Prostate gland (tissue), 2 donors: ENCODE measurements at places on chromosomes 7 and 10. TPM values are rescaled to one million over a fixed set of nuclear protein-coding genes. Genes with fewer than 3 reads are reported as not detected.

GRCh38 chr7:17369691-17370426, 71.4 kb downstream of the AHR start:
- peak; percentile 10 for DNase-seq

DNA sequence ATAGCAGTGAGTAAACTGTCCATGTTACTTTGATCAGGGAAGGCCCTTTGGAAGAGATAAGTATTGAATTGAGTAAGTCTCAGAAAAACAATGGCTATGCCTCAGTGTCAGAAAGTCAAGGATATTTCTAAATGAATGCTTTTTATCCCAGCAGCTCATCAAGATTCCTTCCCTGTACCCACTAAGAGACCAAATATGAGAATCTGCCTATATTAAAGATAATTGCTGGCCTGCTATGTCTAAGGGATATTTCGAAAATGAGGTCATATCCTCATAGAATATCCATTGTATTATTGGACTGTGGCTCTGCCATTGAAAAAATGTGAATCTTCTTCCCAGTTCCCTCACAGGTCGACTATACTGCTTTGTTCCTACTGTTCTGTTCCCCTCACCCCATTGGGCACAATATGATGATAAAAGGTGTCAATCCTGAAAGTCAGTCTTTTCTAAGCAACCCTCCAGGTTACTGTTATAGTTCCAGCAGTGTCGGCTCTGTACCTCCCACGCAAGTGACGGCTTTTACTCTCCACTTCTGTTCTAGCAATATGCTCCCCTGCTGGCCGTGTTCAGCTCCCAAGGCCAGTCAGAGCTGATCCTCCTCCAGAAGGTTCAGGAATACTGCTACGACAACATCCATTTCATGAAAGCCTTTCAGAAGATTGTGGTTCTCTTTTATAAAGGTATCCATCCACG, 51.7 kb downstream of the BZW2 start:
- DNase-seq: no peak

DNA sequence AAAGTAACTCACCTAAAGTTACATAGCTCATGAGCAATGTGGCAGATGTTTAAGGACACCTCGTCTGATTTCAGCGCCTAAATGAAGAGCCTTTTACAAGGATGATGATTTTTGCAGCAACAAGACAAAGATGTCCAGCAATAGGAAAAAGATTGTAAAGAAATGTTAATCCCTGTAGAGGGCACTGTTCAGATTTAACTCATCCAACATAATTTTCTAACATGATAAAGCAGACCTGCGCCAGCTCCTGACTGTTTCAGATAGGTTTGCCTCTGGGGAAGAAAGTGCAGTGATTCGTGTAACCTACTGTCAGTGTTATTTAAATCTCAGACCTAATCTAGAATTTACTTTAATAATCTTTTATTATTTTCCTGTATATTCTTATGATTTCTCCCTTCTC, 595.2 kb downstream of the AUTS2 start:
- DNase-seq: no peak

The MYO3A gene
- not detected for total RNA-seq

- DNase-seq: no peak
These were observed 37.2 kb downstream of the RBM33 start for GRCh38 chr7:155681663-155682062.

GRCh38 chr7:1458683-1459511, at the start of gene MICALL2:
Gene MICALL2 (minus strand): TSS chr7:1459470. CDS start chr7:1459326, 144 bp downstream.
- DNase-seq: peak; percentile 53

DNA sequence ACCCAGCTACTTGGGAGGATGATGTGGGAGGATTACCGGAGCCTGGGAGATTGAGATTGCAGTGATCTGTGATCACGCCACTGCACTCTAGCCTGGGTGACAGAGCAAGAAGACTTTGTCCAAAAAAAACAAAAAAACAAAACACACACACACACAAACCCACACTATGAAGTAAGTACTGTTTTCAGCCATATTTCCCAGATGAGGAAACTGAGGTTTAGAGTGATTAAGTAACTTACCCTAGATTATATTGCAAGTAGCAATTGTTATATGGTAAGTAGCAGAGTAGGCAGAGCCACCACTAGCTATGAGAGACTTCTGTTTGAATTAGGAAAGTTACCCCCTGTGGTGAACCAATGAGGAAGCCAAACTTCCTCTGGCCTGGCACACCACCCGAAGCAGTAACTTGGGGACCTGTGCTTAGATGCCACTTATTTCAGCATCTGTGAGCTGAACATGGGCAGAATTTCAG, 61.9 kb downstream of the MCU start:
- no peak for DNase-seq

DNA sequence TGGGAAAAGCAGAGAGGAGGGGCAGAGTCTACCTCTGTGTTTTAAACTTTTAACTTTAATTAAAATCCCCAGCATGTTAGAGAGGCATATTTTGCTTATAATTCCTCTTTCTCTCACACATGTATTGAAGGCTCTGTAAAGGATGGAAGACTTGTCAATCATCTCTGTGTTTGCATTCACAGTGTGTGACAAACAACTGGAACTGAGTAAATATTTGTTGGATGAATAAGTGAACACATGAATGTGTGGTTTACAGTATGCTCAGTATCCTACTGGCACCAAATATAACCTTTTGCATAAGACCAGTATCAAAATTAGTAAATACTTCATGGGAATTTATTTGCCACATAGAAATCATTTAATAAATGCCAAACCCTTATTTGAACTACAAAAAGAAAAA, 829.0 kb downstream of the GRID1 start:
- no peak for DNase-seq

GRCh38 chr10:89668386-89669071, 23.5 kb upstream of the PANK1 start:
- DNase-seq: no peak

The AQP1 gene
- 117 TPM for total RNA-seq

- DNase-seq: no peak
These were observed 97.8 kb downstream of the CHST15 start for GRCh38 chr10:123995461-123996131.

The BTBD16 gene
- total RNA-seq: not detected

DNA sequence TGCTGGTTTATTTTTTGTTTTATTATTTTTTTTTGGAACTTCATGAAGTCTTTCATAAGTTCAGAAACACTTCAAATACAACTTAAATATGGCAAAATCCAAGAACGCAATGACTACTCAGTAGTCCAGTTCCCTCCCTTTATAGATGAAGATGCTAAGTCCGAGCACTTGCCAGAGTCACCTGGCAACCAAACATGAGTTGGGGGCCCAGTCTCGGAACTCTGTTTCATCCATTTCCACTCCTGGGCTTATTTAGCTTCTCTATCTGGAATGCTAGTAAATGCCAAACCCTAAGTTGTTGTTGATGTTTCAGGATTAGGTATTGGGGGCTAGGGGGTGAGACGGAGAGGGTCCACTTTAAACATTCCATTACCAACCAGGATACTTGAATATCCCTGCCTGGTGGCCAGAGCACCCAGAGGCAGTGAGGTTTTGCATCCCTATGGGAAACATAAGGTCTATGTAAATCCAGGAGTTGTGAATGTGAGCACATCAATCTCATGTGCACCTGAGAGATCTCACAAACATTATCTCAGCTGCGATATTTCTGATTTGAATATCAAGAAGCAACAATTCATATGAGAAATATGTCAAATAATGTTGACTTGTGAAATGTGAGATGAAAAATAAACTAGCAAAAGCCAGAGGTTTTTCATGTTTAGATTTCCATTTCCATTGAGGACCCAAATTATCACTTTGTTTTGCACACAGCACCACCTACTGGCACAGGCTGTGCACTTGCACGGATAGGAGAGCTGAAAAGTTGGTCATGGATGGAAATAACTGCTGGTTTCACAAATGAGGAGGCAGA, 129.3 kb downstream of the PKD1L1 start:
- peak; percentile 54 for DNase-seq

The SYNPO2L gene
- 0.23 TPM for total RNA-seq

The TMEM184A gene
- 59.2 TPM for total RNA-seq

DNA sequence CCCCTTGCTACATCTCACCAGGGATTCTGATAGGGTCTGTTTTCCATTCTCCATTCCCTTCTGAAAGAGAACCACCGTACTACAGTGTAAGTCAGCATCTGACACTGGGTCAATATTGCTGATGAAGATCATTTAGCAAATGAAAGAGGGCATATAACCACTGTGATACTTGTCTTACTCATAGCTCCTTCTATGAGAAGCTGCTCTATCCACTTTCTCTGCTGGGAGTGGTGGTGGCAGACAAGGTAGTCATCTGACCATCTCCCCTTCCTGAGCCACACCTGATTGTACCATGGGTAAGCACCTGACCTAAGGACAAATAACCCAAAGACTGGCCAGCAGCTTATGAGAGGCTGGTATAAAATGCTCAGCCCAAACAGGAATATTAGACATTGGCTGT, 220.4 kb downstream of the DOCK4 start:
- DNase-seq: no peak

- DNase-seq: no peak
These were observed 39.1 kb upstream of the RAB18 start for GRCh38 chr10:27464993-27465392.

The CALML5 gene
- total RNA-seq: 10.5 TPM

DNA sequence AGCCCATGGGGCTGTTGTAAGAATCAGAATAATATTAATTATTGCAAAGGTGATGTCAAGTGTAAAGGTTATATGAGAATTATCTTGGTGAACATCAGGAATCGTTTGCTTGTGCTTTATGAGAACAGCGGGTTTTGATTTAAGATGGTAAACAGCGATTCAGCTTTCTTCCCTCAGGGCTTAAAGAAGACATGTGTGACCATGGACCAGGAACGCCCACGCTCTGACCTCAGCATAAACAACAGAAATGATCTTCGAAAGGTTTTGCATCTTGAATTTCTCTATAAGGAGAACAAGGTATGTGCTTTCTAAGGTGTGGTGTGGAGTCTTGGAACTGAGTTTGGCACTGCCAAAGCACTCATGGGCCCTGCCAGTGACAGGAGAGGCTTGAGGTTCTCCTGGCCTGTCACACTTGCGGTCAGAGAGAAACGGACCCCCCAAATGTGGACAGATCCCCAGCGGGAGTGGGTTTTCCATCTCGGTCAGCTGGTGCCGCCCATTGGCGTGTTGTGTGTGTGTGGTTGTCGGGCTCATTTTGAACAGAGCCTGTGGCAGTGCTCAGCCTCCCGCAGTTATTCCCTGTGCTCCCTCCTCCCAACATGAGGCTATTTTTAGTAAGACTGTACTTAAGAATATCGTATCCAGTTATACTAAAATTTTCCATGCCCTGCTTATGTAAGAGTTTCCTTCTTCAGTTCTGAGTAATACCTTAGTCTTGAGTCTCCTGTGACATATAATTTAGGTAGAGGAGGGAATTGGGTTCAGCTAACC, 7.2 kb downstream of the MINDY4 start:
- DNase-seq: peak; percentile 36

The SH2D4B gene
- not detected for total RNA-seq

GRCh38 chr10:111996103-111996502, 187.5 kb downstream of the GPAM start:
- DNase-seq: no peak
